ENCODE measurements at places on chromosomes 11 and 22.
A peak's percentile ranks its signal among the peaks of the same experiment; 100 is the strongest.

DNA sequence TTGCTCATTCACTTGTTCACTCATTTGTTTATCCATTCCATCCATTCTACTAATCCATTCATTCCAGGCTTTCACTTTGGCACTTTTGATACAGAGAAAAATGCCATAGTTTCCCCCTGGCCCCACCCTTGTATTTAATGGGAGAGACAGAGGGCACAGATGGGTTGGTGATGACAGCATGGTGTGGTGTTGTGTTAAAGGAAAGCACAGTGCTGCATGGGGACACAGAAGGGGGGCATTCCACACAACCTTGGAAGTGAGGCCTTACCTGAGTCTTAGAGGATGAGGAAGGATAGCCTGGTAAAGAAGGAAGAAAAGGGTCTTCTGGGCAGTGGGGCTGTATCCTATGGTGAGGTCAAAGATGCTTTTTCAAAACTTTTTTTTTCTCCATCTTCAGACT, 248.5 kb upstream of the C11orf87 start:
- no peak for DNase-seq

DNA sequence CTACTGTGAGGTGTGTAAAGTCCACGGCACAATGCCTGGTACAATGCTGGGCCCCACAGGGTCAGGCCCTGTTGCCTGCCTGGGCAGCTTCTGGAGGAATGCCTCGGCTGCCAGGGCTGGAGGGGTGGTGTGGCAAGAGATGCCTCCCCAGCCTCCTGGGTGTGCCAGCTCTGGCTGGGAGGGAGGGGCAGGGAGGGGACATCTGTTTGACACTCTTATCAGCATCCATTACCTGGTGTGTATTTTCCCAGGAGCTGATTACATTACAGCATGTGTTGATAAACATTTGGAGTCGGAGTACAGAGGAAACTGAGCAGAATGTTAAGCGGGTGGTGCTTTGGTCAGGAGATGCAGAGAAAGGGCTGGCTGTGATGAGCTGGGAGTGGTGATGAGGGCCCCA, 11.0 kb upstream of the NECTIN1 start:
- DNase-seq, result no peak

DNA sequence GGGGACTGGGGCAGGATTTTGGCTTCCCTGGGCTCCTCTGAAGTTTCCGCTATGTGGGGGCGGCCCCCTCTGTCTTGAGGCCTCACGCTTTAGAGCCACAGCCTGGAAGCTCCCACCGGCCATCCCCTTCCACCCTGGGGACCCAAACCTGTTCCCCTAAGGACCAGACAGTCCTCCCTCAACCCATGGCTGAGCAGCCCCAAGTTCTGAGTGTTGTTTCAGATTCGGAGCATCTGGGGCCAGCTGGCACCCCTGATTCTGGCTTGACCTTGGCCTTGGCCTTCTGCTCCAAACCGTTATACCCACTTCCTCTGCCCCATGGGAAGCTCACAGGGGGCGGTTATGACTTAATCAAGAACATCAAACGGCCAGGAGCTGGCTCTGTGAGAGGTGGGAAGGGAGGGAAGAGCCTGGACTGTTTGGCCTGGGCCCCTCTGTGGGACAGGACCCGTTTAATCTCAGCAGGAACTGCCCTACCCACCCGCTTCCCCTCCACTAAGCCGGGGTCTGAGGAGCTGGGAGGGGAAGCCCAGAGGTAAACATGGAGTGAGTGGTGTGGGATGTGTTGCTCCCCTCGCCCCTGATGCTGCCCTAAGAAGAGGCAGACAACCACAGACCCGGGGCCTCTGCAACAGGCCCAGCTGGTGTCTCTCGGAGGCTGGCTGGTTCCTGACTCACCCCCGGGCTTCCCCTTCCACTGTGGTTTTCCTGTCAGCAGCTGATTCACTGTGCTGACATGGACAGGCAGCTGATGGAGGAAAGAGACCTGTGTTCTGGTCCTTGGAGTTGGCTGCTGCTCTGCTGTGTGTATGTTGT, 3.4 kb downstream of the CD82 start:
- DNase-seq, result peak; percentile 51

DNA sequence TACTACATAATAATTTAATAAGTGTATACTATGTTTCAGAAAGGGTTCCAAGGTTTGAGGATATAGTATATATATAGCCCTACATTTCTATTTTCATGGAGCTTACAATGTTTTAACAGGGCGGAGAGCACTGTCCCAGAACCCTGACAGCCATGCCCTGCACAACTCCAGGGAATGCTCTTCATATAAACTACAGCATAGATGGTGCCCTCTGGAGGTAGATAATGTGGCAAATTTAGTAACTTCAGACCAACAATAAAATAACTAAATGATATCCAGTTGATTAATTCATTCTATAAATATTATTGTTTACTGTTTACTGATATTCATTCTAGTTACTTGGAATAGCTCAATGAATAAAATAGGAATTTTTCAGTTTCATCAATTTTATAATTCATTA, 693.7 kb upstream of the CCDC179 start:
- DNase-seq, result no peak

GRCh38 chr22:20429254-20430100, 8.1 kb downstream of the SCARF2 start:
- DNase-seq, result no peak

GRCh38 chr22:34000879-34001526, 80.7 kb upstream of the LARGE1 start:
- DNase-seq, result no peak

GRCh38 chr22:31044262-31044861, 36.8 kb upstream of the SMTN start:
- DNase-seq, result no peak

GRCh38 chr11:128894685-128895084, 3.5 kb downstream of the KCNJ5 start:
- no peak for DNase-seq

GRCh38 chr11:27118371-27118770, 77.8 kb downstream of the BBOX1 start:
- DNase-seq, result no peak

- DNase-seq, result no peak
Observed at GRCh38 chr11:28343304-28344233, 235.4 kb downstream of the METTL15 start.

DNA sequence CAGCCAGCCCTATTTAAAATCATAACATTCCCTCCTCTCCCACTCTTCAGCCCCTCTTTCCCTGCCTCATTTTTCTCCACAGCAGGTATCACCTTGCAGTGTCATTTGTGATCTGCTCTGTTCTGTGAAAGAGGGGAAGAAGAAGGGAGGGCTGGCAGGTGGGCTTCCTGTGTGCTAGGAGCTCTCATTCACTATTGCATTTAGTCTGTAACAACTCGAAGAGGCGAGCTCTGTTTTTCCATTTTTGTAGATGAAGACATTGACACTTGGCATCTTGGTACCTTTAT, 52.1 kb upstream of the CRYBB3 start:
- DNase-seq, result no peak

DNA sequence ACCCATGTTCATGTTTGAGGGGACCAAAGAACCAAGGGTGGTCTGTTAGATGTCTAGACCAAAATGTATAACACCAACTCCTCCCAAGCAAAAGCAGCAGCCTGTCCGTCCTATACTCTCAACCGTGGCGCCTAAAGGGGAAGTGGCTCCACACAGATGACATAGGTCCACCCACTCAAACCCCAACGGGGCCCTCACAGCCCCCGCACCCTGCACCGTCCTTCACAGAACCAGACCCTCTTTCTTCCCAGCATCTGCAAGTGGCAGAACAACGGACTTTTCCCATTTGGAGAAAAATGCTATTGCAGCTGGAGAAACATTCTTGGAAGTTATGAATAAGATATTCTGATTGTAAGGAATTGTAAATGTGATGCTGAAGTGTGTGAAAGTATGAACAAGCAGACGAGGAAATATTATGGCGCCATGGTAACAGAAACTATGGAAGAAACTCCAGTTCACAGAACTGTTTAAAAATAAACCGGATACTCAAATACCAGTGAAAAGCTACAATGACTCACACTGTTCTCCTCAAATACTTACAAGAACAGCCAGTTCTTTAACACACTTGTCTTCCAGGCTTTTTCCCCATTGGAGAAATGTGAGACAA, 76.5 kb upstream of the ARFGAP3 start:
- no peak for DNase-seq

DNA sequence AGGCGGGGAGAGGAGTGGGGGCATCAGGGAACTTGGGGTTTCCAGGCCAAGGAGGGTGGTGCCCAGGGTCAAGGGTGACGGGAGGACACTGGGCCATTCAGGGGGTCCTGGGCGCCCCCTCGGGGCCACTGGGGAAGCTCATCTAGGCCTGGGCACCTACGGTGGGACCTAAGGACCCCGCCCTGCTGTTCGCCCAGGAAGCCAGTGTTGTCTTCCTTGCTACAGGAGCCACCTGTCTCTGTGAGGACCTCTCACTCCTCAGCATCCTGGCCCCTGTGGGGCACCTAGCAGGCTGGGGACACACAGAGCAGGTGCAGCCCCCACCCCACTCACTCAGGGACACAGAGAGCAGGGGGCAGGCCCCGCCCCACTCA, 191.6 kb downstream of the IGLL1 start:
- no peak for DNase-seq

DNA sequence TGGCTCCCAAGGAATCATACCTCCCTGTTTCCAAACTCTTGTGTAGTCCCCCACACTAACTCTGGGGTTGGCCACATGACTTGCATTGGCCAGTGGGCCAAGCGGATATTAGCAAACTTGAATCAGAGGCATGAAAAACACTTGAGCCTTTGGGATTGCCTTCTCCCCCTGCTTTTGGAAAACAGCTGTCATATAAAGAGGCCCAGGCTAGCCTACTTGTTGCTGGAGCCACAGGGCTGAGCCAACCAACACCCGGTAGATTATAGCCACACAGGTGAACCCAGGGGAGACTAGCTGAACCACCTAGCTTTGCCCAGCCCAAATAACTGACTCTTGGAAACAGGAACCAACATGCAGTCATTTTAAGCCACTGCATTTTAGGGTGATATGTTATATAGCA, 354.8 kb downstream of the TENM4 start:
- DNase-seq, result no peak

DNA sequence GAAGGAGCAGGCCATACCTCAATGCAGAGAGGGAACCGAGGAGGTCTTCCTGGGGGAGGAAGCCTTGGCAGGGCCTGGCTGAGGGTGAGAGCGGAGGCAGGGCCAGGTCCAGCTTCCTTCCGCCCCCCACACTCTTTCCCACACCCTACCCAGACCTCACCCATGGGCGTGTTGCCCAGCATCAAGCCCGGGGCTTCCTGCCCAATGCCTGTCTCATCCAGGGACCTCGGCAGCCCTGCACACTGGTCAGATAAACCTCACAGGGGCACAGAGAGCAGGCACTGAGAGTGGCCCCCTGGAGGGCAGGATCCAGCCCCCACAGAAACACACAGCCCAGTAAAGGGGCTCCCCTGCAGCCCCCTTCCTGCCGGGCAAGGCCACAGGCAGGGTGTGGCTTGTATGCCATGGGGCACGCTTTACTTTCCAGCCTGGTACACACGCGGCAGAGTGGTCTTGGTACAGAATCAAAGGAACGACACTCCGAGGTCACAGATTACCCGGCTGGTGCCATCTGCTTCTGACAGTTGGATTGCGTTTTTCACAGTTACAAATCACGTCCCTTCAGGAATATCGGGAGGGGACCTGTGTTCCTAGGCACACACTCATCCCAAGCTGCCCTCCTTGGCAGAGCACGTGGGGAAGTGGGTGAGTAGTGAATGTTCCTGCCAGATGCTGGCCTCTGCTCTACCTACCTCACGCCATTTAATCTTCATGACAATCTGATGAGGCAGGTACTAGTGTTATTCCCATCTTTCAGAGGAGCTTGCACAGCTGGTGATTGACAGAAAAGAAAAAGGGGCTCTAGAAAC, 20.0 kb upstream of the CD5 start:
- DNase-seq, result no peak

GRCh38 chr11:76270389-76270788, 64.1 kb upstream of the WNT11 start:
- DNase-seq, result no peak

- DNase-seq, result no peak
Observed at GRCh38 chr11:69084371-69084770, 35.6 kb downstream of the TPCN2 start.

GRCh38 chr11:33463059-33463458, 205.9 kb downstream of the HIPK3 start:
- DNase-seq, result no peak

DNA sequence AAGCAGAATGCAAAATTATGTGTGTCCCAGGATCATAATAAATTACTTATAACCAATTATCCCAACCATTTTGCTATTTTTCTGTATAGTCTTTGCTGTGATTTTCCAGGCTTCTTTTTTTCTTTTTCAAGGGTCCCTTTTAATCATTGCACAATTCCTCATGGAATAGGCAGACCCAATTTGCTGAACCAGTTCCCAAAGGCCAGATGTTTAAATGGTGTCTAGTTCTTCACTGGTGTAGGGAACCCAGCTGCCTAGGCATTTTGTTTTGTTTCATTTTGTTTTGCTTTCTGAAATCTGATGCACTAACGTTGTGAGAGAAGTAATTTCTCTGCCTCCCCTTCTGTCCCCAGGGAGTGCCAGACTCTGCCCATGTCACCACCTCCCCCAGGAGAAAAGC, 60.4 kb downstream of the CHST1 start:
- DNase-seq, result no peak

GRCh38 chr11:122780296-122780949, 57.9 kb upstream of the CRTAM start:
- no peak for DNase-seq

DNA sequence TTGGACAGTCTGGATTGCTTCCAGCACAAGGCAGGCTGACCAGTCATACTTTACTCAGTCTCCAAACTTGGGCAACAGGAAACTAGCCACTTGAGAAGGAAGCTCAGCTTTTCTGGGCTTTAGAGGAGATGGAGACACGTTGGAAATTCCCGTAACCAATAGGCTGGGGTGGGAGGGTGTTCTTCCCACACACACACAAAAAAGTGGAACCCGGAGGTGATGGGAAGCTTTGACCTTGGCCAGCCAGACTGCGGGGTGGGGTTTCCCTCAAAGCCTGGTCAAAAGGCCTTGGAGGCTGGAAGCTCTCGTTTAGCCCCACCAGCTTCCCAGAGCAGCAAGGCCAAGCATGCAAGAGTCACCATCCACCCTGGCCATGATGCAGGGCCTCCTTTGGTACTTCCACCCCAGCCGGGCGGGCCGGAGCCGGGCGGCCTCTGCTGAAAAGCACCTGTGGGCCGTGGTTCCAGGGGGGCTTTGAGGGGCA, 126.2 kb downstream of the BCR start:
- DNase-seq, result no peak

DNA sequence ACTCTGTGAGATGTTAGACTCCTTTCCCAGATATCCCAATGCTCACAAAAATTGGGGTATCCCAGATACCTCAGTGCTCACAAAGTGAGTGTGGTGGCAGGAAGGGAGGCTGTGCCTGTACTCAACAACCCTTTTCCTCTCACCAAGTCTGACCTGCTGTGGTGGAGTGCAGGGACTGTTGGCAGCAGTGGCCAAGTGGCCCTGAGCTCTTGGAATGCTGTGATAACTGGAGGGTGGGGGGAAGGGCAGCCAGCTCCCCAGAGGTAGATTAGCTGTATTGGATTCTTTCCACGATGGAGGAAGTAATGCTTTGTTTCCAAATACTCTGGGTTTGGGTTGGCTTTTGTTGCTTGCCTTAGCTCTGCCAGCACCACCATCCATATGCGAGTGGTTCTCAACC, 46.0 kb upstream of the OR9Q1 start:
- DNase-seq, result no peak

- no peak for DNase-seq
Observed at GRCh38 chr11:65778431-65778900, 2.3 kb downstream of the AP5B1 start.

GRCh38 chr11:2293984-2294925, 7.5 kb downstream of the C11orf21 start:
- DNase-seq, result no peak

GRCh38 chr11:134350381-134350780, 18.6 kb downstream of the GLB1L2 start:
- DNase-seq, result no peak
